Panc1 (cell line): ENCODE measurements at places on chromosomes 4 and X. TPM values are rescaled to one million over a fixed set of nuclear protein-coding genes. Genes with fewer than 3 reads are reported as not detected.

The MAGIX gene
- 3.8 TPM for total RNA-seq

GRCh38 chr4:37891260-37892159, 626 bp downstream of the TBC1D1 start:
- no peak for DNase-seq

GRCh38 chrX:34658326-34658725, 1.2 kb upstream of the TMEM47 start:
- DNase-seq = no peak

The GPR119 gene
- not detected for total RNA-seq

The DGKK gene
- total RNA-seq = not detected

The CTAG1A gene
- total RNA-seq = not detected

- DNase-seq = no peak
Observed at GRCh38 chrX:14026121-14026520, 3.6 kb downstream of the GEMIN8 start.

The SLC2A9 gene
- 3.5 TPM for total RNA-seq

DNA sequence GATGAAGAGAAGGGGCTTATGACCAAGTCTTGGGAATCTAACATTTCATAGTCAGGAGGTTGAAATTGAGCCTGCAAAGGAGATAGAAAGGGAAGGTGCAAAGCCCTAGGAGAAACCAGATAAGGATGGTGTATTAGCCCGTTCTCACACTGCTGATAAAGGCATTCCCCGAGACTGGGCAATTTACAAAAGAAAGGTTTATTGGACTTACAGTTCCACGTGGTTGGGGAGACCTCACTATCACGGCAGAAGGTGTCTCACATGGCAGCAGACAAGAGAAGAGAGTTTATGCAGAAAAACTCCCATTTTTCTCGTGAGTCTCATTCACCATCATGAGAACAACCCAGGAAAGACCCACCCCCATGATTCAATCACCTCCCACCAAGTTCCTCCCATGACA, 129.5 kb upstream of the LNX1 start:
- DNase-seq = no peak

- DNase-seq = no peak
Observed at GRCh38 chr4:98612318-98613250, 45.8 kb downstream of the TSPAN5 start.

DNA sequence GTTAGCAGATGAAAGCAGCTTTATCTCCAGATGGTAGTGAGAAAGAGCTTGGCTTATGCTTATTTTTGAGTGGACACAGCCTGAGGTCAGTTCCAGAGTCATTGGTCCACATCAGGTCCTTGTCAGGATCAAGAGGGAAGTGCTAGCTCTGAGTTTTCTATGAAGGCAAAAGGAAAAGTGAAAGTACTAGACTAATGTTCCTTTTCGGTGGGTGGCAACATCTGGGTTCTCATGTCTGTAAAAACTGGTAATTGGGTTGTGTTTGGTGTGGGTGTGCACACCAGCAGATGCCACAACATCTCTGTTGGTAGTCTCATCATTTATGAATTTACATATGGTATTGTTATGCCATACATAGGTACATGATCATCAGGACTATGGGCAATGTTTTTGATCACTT, 210.5 kb downstream of the PWWP3B start:
- no peak for DNase-seq

GRCh38 chr4:70752236-70752635, 30.5 kb downstream of the RUFY3 start:
- no peak for DNase-seq

The OPRPN gene
- total RNA-seq = not detected

GRCh38 chr4:26116057-26116456, 202.0 kb downstream of the SMIM20 start:
- no peak for DNase-seq

DNA sequence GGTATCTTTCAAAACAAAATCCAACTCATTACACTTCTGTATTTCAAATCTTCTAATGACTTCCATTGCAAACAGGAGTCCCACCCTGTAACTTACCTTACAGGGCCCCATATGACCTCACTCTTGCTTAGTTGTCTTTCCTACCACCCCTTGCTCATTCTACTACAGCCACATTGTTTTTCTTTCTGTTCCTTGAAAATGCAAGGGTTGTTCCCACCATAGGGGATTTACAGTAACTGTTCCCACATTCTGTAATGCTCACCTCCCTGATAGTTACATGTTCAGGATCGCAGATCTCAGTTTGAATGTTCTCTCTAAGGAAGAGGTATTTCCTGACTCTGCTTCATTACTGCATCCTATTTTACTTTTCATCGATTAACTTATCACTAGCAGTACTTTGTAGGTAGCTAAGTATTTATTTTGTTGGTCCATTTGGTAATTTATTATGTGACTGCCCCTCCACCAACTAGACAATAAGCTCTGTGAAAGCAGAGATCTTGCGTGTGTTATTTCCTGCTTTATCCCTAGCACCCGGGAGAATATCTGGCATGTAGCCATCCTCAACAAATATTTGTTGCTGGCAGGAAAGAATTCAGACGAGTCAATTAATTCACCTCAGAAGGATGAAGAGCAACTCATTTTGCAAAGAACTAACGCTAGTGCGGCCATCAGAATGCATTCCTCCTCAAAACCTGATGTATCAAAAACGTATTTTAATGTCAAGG, 21.4 kb downstream of the MAOB start:
- DNase-seq = no peak

DNA sequence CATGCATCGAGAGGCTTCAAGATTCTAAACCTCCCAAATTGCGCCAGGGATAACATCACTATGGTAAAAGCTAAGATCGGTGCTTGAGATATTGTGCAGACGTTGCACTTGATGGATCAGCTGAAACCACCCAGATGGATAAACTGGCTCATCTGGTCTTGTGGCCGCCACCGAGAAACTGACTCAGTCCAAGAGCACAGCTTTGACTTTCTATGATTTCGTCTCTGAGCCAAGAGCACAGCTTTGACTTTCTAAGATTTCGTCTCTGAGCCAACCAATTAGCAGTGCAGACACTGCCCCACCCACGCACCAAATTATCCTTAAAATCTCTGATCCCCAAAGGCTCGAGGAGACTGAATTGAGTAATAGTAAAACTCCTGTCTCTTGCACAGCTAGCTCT, 687.2 kb downstream of the FAM133A start:
- no peak for DNase-seq

The CITED1 gene
- total RNA-seq = 0.36 TPM

DNA sequence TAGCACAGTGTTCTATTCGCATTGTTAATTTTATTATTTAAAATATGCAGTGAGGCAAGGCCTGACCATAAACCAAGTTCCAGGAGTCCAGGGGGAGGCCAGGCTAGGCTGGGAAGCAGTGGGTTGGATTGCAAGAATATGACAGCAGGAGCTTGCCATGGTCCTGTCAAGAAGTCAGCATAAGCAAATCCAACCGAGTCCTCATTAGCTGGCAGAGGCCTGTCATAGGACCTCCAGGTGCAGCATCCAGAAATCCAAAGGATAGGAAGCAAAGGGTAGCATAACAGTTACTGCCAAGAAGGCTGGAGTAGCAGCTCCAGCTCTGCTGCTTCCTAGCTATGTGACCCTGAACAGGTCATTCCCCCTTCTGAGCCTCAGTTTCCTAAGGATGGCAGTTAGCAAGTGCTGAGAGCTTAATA, 13.4 kb downstream of the PJA1 start:
- no peak for DNase-seq

DNA sequence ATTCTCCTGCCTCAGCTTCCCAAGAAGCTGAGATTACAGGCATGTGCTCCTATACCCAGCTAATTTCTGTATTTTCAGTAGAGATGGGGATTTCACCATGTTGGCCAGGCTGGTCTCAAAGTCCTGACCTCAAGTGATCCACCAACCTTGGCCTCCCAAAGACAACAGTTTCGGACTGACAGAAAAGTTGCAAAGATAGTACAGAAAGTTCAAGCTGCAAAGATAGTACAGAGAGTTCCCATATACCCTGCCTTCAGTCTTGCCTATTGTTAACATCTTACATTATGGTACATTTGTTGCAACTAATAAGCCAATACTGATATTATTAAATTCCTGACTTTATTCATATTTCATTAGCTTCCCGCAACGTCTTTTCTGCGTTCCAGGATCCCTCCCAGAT, 65.8 kb downstream of the SUPT20HL2 start:
- no peak for DNase-seq

GRCh38 chr4:98643755-98644154, 14.7 kb downstream of the TSPAN5 start:
- no peak for DNase-seq

- no peak for DNase-seq
Observed at GRCh38 chr4:89563431-89563830, 255.8 kb upstream of the GPRIN3 start.

- DNase-seq = no peak
Observed at GRCh38 chrX:15143825-15144121, 126.1 kb downstream of the ASB9 start.

- DNase-seq = no peak
Observed at GRCh38 chr4:155818639-155819038, 47.4 kb downstream of the ASIC5 start.

GRCh38 chr4:17265139-17265538, 246.8 kb downstream of the QDPR start:
- DNase-seq = no peak

GRCh38 chr4:67750691-67751090, 3.5 kb downstream of the GNRHR start:
- no peak for DNase-seq

The TMPRSS11A gene
- total RNA-seq = not detected

DNA sequence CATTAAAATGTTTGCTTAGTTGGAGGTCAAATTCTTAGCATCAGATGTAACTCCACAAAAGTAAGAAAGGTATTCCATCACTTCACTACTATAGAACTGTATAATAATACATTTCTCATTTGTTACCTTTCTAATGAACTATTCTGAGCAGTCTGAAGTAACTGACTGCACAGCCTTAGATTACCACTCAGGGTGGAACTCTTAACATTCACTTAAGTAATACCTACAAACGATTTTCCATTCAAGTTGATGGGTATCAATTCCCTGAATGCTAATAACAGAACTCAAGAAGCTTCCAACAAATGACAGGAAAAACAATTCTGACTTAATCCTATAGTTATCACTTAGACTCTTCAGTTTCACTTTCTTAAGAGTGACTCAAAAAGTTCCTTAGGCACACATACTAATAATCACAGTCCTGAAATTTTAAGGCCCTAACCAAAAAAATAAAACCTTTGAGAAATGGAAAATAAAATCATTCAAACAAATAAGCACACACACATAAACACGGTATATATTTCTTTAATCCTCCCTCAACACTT, 20.9 kb downstream of the HNRNPD start:
- no peak for DNase-seq

DNA sequence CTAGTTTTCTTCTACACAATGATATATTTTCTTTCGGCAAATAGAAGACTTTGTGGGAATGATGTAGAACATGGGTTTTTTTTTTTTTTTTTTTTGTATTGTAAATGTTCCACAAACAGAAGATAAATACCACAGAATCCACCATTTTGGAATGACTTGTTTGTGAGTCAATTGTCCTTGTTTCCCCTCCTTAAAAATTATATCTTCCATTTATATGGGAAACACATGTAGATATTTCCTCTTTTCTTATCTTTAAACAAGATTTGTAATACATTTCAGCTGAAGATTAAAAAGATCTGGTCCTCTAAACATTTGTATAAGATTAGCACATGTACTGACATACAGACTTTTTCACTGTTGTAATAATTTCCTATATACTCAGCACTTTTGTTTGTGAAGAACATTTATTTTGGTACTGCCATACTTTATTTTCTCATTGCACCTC, 304.6 kb downstream of the SPRY1 start:
- DNase-seq = no peak

GRCh38 chr4:128682942-128683666, 126.4 kb upstream of the JADE1 start:
- DNase-seq = no peak

DNA sequence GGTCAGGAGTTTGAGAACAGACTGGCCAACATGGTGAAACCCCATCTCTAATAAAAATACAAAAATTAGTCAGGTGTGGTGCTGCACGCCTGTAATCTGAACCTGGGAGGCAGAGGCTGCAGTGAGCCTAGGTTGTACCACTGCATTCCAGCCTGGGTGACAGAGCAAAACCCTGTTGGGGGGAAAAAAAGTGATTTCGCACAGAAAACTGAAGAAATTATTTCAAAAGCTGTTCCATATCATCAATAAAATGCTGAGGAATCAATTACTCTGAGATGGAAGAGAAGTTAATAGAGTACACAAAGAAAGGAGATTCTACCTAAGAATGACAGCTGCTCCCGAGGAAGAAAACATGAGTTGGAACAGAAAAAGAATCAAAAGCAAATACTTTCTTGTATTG, 95.9 kb downstream of the PDGFC start:
- DNase-seq = no peak

DNA sequence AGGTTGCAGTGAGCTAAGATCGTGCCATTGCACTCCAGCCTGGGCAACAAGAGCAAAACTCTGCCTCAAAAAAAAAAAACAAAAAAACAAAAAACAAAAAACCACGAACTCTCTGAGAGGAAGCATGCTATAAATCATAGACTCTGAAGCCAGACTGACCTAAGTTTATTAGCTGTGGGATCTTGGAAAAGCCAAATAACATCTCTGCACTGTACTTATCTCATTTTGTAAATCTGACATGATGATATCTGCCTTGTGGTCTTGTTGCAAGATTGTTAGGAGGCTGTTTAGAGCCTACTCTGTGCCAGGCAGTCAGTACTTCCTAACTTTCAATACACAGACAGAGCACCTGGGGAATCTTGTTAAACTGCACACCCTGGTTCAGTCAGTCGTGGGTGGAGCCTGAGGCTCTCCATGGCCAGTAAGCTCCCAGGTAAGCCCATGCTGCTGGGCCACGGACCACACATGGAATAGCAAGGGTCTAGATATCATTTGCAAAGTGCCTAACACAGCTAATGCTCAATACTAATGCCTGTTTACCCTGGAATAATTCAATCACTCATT, 107.6 kb upstream of the SMIM10 start:
- DNase-seq = no peak

GRCh38 chr4:124067046-124067445, 645.5 kb downstream of the ANKRD50 start:
- no peak for DNase-seq

The REELD1 gene
- not detected for total RNA-seq

GRCh38 chrX:26914232-26914631, 548.9 kb downstream of the PPP4R3C start:
- no peak for DNase-seq

The NAA11 gene
- total RNA-seq = not detected

GRCh38 chr4:27928761-27929540, 1068.3 kb downstream of the STIM2 start:
- DNase-seq = no peak
